ENCODE measurements at places on chromosomes 16 and 17.

- DNase-seq: no peak
Measured at GRCh38 chr16:55888546-55888945, 13.4 kb upstream of the CES5A start.

GRCh38 chr16:23508589-23509440, 1.5 kb downstream of the GGA2 start:
- no peak for DNase-seq

GRCh38 chr16:15542734-15543347, 100.1 kb downstream of the MARF1 start:
- DNase-seq: no peak

DNA sequence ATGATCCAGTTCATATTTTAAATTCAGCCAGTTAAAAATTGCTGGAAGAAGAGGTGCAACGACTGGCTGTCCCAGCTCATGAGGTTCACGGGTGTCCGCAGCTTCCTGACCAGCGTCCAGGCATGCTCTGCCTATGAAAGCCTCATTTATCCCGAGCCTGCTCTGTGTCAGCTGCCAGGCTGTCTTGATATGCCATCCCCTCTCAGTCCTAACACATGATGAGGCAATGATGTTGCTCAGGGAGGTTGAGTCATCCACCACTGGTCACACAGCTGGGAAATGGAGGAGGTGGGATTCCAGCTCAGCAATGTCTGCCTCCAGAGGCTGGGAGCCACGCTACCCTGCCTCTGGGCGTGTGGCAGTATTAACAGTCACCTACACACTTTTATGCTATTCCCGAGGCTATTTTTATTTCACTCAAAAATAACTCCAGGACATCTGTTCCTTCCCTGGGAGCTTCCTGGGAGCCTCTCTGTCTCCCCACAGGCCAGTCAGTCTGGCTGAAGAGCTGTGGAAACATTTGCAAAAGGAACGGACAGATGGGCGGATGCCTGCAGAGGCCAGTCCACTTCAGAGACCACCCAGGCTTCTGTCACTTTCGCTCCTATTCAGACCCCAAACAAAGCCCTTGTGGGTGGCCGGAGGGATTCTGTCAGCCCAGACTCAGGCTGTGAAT, 22.5 kb downstream of the RAB11FIP4 start:
- DNase-seq: no peak

- DNase-seq: no peak
Measured at GRCh38 chr17:50265212-50265611, 9.1 kb upstream of the TMEM92 start.

DNA sequence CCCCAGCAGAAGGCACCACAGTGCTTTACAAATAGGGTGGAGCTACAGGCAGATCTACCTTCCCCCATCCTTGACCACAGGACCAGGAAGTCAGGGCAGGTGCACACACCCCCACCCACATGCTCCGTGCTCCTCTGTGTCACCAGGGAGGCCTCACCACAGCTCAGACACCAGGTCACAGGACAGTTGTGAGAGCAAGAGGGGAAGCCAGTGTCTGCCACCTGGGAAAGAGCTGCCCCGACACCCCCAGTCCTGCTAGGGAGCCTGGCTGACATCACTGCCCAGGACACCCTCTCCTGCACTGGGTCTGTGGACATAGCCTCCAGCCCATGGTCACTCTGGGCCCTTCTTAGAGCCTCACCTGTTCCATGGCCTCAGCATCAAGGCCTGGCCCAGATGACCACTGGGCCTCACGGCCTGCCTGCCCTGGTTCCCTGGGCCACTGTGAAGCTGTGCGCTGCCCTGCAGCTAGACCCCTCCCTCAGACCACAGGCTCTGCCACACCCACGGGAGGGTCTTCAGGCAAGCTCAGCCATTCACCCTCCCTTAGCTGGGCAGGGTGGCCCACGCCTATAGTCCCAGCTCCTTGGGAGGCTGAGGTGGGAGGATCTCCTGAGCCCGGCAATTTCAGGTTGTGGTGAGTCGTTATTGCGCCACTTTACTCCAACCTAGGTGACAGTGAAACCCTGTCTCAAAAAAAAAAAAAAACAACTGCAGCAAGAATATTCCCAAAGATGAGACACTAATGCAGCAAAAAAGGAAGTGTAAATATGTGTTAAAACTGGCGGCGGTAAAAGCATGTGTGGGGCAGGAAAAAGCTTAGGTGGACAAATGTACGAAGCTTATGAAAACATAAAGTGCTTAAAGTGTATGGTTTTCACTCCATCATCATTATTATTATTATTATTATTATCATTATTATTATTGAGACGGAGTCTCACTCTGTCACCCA, 14.2 kb downstream of the POLR3K start:
- no peak for DNase-seq

DNA sequence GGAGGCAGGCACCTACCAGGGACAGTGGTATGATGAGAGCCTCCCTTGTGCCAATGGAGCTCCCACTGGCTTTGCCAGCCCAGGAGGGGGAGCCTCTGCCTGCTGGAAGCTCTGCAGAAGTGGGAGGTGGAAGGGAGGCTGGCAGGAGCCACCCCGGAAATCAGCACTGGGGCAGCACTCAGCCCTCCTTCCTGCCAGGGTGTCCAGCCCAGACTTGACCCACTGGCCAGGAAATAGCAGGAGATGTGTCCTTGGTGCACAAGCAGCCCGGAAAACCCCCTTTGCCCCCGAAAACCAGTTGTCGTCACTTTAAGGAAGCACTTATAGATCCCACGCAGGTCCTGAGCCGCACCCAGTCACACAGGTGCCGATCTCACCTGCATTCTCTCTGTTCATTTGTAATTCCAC, 49.3 kb upstream of the CACNG4 start:
- DNase-seq: peak; percentile 24

DNA sequence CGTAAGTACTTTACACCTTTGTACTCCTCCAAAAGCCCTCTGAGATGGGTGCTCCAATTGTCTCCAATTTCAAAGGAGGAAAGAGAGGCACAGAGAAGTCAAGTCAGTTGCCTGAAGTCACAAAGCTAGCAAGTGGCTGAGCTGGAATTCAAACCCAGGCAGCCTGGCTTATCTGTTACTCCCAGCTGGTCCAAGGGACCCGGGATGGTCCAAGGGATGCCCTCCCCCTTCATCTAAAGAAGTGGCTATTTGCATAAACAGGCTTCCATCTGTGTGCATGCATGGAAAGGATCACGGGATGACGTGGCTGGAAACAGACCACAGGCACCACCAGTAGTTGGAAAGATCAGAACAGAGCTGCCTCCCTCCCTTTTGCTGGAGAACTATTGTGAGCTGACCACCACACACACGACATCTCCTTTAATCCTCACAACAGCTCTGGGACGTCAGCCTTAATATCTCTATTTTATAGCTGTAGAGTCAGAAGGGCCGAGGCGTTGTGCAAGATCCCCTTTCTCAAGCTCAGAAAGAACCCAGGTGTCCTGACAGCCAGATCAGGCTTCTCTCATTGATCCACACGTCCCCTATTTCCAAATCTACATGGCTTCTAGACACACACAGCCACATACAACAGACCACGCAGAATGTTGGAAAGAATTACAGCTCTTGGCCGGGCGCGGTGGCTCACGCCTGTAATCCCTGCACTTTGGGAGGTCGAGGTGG, 10.9 kb upstream of the COL1A1 start:
- DNase-seq: no peak

DNA sequence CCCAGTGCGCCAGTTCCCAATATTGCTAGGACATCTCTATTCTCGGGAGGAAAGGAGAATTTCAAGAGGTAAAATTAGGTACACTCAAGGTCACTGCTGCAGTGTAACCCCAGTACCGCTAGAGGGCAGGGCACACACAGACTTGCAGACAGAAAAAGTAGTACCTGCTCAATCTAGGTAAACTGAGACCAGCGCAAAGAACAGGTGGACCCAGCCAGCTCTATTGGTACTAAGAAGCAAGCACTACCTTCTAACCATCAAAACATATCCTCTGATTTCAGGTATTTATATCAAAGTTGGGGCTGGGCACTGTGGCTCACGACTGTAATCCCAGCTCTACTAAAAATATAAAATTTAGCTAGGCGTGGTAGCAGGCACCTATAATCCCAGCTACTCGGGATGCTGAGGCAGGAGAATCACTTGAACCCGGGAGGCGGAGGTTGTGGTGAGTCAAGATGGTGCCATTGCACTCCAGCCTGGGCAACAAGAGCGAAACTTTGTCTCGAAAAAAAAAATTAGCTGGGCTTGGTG, 3.6 kb upstream of the WDR81 start:
- DNase-seq: no peak

GRCh38 chr17:42133461-42134041, 10.9 kb downstream of the HSPB9 start:
- DNase-seq: peak; percentile 87

- no peak for DNase-seq
Measured at GRCh38 chr17:2718150-2718938, 6.8 kb upstream of the CLUH start.

- no peak for DNase-seq
Measured at GRCh38 chr17:13589658-13590057, 12.1 kb downstream of the HS3ST3A1 start.

- no peak for DNase-seq
Measured at GRCh38 chr17:19538095-19539039, 4.7 kb downstream of the SLC47A1 start.

- peak; percentile 32 for DNase-seq
Measured at GRCh38 chr17:48587276-48588073, 2.6 kb downstream of the HOXB3 start.

DNA sequence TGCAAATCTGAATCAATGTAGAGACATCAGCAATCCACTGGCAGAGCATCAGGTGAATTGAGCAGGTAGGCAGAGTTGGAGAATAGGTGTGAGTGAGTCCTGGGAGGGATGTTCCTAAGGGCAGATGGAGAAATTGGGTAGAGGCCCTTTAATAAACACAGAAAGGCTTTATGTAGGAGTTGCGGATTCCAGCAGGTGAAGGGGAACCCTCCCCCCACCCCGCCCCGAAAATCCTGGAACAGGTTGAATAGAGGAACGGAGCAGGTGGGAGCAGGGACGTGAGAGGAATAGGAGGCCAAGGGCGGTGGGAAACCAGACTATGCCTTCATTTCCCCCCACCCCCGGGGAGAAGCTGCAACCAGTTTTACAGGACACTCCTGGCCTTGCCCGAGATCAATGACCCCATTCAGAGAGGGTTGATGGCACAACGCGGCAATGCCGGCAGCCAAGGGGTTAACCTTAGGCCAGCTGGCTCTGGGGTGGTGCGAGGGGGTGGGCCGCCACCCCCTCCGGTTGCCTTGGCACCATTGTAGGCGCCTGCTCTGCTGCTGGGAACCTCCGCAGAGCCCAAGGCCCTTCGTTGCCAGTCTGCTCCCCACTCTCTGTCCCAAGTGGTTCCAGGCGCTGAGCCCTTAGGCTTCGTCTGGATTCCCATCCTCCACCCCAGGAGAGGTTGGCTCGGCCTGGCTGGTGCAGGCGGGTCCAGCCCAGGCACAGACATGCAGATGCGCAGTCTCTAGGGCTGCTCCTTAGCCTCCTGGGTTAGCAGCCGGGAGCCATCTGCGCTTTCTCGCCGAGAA, 814 bp upstream of the RUNDC3A start:
- peak; percentile 45 for DNase-seq

DNA sequence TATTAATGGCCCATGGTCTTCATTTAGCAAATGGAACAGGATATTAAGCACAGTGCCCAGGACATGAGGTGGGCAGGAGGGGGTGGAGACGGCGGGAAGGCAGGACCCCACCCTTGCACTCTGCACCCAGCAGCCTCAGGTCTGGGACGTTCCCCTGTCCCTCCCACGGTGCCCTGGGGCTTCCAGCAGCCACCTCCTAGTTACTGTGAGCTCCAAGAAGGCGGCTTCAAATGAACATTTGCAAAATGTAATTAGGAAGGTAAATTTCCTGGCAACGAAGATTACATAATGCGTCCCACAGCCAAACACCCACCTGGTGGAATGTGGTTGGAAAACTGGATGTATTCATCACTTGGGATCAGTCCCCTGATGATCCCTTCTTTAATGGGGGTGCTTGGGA, 59.4 kb downstream of the ENGASE start:
- no peak for DNase-seq

DNA sequence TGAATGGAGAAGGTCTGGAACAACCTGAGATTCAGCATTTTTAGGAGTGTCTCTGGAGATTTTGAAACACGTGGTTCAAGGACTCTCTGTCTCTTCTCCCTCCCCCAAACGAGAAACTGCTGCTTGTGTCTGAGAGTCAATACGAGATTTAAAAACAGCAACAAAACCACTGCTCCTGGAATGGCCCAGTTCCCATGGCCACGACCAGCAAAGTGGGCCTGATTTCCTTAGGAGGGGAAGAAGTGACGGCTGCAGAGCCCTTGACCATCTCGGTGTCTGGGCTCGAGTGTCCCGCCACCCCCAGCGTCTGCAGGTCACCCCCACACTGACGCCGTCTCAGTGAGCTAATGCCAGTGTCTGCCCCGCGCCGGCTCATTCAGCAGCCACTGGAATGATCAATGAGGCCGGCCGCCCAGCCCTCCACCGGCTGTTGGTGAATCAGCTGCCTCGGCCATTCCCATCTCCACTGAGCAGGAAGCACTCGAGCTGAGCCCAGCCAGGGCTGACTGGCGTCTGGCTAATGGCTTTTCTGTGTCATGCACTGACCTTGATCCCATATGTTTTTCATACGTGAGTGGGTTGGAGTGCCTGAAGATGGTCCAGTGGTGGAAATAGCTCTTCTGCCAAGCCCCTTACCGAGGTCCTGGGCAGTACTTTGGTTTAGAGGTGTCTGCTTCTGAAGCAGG, 151.8 kb downstream of the PITPNC1 start:
- DNase-seq: no peak

DNA sequence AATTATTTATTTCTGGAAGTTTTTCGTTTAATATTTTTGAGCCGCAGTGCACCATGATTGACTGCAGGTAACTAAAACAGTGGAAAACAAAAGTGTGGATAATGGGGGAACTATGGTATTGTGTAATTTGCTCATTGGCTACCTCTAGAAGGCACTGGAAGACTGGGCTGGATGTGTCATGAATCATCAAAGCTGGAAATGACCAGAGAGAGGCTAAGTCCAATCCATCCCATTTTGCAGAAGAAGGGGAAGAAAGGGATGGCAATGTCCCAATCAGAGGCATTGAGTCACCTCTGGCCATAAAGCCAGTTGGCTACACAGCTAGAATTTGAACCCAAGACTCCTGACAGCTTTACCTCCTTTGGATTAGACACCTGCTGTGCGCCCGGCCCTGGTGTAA, 29.3 kb downstream of the GLP2R start:
- no peak for DNase-seq

- DNase-seq: no peak
Measured at GRCh38 chr17:61431594-61432311, 20.5 kb upstream of the TBX4 start.

- DNase-seq: peak; percentile 43
Measured at GRCh38 chr16:27235055-27235937, 32.0 kb downstream of the KDM8 start.

- no peak for DNase-seq
Measured at GRCh38 chr16:86048221-86048620, 149.3 kb downstream of the IRF8 start.

Data from COR-L47 (cell line).